Immature natural killer cell (primary cell): ENCODE measurements at places on chromosomes 16 and 17. TPM values are rescaled to one million over a fixed set of nuclear protein-coding genes. Genes with fewer than 3 reads are reported as not detected.
A peak's percentile ranks its signal among the peaks of the same experiment; 100 is the strongest.

DNA sequence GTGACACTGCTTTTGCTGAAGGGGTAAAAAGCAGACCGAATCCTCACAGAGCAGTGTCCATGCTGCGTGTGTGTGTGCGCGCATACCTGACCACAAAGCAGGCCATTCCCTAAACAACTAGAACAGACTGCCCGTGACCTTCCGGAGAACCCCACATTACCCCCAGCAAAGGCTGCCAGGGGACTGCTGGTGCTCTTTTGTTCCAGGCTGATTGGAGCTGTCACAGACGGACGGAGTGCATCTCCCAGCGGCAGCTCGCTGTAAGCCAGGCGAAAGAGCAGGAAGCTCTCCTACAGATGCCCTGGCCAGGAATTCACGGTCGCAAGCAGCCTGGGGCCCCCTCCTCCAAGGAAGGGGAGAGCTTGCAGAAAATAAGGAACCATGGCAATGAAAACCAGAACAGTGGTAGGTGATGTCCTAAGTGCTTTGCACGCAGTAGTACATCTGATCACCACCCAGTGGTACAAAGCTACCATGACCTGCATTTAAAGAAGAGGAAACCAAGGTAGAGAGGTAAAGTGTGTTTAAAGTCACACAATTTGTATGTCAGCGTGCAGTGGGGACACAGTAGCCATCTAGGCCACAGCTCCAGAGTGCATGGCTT is 153.4 kb upstream of the DYNLRB2 start:
- no peak for DNase-seq
- H3K27me3 ChIP-seq, result no peaks in the 10 kb centered on the region
- H3K4me3 ChIP-seq, result no peak overlapping the region
- H3K4me1 ChIP-seq, result no peaks in the 10 kb centered on the region
- no peak overlapping the region for H3K27ac ChIP-seq
- no peaks in the 10 kb centered on the region for H3K36me3 ChIP-seq

DNA sequence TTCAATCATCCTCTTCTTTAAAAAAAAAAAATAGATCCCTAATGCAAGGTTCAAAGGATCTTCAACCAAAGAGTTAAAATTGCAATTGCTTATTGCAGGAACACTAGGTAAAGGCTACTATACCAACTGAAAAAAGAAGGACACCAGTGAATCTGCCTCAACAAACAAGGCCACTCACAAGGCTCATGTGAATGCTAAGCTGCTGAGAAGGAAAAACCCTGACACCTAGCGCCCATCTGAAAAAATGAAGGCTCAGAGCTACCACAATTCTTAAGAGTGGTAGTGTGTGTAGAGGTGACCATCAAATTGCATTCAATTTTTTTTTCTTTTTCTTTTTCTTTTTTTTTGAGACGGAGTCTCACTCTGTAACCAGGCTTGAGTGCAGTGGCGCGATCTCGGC is 201.6 kb upstream of the C17orf78 start:
- no peak overlapping the region for H3K4me3 ChIP-seq
- no peak overlapping the region for H3K27ac ChIP-seq
- H3K36me3 ChIP-seq, result peaks cover 14% of the 10 kb centered on the region
- no peaks in the 10 kb centered on the region for H3K27me3 ChIP-seq
- H3K4me1 ChIP-seq, result no peaks in the 10 kb centered on the region

DNA sequence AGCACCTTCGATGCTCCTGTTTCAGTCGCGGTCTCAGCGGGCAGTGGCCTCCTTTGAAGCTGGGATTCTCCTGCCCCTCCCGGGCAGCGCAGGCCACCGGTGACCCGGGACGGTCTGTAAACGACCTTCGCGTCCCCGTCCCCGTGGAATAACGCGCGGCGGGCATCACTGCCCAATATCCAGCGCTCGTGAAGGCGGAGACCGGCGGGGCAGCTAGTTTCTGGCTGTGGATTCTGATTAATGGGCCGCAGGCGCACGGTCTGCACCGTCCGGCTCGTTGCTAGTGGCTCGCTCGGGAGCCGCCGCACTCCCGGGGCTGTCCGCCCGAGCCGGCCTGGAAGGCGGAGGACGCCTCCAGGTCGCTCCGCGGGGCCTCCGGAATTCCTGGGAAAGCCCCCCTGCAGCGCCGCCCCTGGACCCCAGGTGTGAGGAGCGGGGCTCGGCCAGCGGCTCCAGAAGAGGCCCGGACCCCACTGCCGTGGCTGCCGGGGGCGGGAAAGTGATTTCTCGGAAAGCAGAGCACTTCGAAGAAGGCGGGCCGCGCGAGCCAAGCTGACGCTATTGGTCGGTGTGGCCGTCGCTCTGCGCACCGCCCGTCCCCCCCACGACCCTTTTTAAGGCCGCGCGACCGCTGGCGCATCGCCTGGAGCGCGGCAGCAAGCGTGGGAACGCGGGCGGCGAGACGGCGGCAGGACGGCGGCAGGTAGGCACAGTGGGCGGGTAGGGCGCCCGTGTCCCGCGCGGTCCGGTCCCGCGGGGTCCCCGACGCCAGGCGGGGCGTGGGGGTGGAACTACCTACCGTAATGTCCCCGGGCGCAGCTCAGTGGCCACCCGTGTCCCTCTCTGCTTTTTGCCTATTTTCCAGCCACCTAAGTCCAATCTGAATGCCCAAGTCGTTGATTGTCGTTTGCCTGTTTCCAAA is at the start of gene IRF8:
IRF8 (plus strand) TSS at position 642 of the 922 bp plus-strand sequence. CDS start 3,854 bp downstream, outside the sequence.
- peaks cover 8% of the 10 kb centered on the region for H3K36me3 ChIP-seq
- peak within 1 kb of the TSS; percentile 95 for H3K4me3 ChIP-seq
- H3K27ac ChIP-seq, result peak within 1 kb of the TSS; percentile 92
- H3K27me3 ChIP-seq, result peaks cover 6% of the 10 kb centered on the region

DNA sequence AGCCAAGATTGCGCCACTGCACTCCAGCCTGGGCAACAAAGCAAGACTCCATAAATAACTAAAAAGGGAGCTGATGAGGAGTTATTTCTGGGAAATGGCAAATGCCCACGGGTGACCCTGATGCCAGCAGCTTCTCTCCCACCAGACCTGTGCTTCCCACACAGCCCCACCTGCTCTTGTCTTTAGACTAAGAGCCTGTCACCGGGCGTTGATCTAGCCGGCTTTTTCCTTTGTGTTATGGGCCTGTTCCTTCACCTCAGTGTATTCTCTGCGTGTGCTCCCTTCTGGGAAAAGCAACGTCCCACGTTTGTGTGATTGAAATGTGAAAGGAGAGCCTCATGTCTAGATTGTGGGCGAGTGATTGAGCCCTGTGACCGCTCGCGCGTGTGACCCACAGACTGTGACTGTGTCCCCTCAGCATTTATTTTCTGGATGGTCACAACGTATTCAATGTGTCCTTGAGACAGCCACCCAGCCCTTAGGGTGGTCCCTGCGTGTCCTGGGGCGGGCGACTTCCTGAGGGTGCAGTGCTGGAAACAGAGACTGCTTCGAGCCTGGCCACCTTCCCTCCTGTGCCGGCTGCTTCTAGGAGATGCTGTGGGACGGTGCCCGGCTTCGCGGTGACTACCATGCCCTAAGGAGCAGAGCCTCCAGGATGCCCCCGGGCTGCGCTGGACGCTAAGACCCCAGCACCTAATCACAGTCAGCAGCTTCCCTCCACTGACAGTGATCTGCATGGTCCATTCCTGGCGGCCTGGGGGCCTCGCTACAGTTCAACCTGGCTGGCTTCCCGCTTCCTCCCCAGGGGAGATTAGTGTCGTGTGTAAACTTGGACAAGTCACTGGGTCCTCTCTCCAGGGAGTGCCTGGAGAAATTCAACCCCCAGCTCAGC is 7.8 kb upstream of the RNPS1 start:
- no peaks in the 10 kb centered on the region for H3K36me3 ChIP-seq
- no peak for DNase-seq
- H3K4me3 ChIP-seq, result no peak overlapping the region
- H3K27ac ChIP-seq, result no peak overlapping the region

AFMID gene
- polyA plus RNA-seq, result 1.2 TPM

CTRB1 gene
- not detected for polyA plus RNA-seq
